Choroid plexus epithelial cell (primary cell): ENCODE measurements at places on chromosomes 7 and 10.

- DNase-seq: no peak
Observed at GRCh38 chr7:12905671-12906070, 218.2 kb downstream of the ARL4A start.

GRCh38 chr7:35697414-35698175, 2.7 kb upstream of the HERPUD2 start:
- peak; percentile 74 for DNase-seq

- DNase-seq: no peak
Observed at GRCh38 chr10:3065622-3066021, 1.7 kb upstream of the PFKP start.

- no peak for DNase-seq
Observed at GRCh38 chr10:117884093-117884492, 162.6 kb downstream of the RAB11FIP2 start.

- no peak for DNase-seq
Observed at GRCh38 chr7:158373476-158374133, 214.0 kb downstream of the PTPRN2 start.

- DNase-seq: no peak
Observed at GRCh38 chr7:108457871-108458270, 1.6 kb upstream of the NRCAM start.

DNA sequence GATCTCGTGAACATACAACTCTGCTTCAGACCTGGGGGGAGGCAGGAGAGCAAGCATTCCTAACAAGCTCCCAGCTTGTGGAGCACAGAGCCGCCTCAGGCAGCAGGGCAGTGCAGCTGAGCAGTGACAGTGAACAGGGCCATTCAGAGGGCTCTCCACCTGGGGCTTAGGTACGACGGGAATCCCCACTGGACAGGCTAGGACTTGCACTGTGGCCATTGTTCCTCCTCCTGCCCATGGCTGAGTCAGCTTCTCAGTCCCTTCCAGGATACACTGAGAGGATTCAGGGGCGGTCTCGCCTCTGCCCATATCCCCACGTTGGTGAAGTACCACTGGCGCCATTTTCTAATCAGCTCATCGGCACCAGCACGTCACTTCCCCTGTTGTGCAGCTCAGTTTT, 71.1 kb downstream of the FIGNL1 start:
- peak; percentile 2 for DNase-seq

DNA sequence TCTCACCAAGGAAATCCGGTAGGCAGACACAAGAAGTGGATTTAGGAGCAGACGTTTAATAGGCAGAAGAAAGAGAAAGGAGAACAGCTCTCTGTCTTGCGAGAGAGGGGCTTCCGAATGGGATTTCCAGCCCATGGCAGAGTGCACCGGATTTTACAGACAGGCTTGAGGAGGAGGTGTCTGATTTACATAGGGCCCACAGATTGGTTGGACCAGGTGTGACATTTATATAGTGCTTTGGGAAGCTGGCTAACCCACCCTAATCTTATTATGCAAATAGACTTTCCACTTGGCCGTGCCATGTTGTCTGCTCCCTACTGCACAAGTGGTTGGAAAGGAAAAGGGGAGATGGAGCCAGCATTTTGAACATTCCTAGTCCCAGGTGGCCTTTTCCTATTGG, 57.8 kb downstream of the ANKMY2 start:
- DNase-seq: no peak

- no peak for DNase-seq
Observed at GRCh38 chr10:80518807-80519360, 18.8 kb upstream of the SH2D4B start.

DNA sequence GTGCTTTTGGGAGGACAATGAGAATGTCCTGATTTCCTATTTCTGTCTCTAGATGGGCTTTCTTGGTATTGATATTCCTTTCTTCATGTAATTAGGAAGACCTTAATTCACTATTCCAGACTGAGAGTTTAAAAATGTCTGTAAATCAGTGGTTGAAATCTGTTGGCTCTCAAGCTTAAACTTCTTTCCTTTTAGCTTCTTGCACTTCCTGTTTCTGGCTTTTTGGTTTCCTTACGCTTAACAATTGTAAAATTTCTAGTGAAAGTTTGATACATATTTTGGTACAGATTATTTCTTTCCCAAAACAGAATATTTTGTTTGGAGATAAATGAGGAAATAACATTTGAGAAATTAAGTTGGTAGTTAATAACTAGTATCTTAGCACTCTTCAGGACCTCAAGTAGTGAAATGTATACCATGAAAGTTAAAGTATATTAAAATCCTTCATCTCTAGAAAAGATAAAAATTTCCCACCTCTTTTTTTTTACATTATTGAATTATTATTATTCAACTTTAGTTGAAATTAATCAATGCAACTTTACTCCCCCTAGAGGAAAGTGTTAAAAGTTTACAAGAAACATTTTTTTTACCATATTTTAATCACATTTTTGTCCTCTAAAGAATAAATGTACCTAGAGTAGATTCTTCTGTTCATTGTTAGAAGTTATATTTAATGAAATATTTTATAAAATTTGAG, 137.2 kb downstream of the PHTF2 start:
- DNase-seq: peak; percentile 19

DNA sequence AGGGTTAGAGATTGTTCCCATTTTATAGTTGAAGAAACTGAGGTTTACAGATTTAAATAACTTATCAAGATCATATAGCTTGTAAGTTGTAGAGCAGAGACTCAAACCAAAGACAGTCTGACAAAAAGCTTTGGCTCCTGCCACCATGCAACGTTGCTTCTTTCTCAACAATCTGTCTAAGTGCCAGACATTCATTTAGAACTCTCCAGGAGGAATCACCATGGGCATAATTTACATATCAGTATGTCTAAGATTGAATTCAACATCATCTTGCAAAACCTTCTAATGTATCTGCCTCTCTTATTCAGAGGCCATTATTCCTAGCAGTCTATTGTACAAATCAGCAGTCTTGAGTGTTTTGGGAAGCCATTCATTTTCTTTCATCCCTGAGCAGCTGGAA, 163.5 kb upstream of the PLXDC2 start:
- DNase-seq: no peak

DNA sequence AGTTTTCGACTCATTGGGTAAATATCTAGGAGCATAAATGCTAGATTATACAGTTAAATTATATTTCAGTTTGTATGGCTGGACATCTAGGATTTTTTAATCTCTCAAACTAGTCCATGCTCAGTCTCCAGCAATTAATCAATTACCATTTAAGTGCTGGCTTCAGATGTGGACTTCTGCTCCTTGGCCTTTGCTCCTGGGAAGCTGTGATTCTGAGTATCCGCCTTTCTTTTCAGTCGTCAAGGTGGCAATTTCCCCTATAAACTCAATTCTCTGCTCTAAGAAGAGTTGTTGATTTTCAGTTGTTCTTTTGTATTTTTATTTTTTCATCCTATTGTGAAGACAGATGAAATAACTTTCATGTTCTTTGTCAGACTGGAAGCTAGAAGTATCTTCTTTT, 23.7 kb downstream of the TFPI2 start:
- no peak for DNase-seq

- DNase-seq: no peak
Observed at GRCh38 chr7:12401538-12402364, 1.9 kb downstream of the VWDE start.

DNA sequence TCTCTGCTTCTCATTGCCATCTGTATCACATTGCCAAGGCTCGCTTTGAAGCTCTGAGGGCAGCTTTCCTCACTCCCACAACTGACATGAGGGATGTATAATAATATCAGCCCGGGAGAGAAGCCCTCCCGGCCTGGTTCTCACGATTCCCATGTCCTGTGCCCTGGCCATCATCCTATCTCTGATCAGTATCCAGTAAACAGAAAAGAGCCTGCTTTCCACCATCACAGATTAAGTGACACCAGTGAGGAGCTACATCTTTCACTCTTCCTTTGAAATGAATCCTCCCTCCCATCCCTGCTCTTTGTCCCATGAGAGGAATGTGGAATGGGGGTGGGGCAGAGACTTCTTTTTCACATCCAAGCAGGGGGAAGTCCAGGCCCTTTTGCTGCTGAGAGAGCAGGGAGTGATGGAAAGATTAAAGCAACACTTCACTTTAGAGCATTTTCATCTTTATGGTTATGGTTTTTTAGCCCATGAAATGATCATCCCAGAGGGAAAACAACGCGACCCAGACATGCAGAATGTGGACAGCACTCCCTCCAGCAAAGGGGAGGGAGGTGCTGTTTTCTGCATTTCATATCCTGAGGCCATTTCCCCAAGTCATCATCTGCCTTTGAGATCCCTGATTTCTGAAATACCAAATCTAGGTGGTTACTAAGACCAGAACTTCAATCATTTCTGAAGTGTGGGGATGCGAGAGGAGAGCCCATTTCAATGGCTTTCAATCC, 84.6 kb upstream of the LYZL1 start:
- DNase-seq: no peak

DNA sequence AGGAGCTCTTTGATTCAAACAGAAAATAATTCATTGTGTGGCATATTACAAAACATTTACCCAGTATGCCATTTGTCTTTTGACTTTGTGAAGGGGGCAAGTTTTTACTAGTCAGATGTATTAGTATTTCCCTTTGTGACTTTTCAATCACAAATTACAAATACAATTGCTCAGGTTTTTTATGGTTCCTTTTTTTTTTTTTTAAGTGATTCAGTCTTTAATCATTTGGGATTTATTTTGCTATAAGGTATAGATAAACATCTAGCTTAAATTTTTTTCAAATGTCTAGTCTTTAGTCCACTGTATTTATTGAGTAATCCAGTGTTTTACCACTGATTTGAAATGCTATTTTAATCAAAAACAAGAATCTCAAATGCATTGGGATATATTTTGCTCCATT, 75.9 kb downstream of the AOAH start:
- DNase-seq: no peak

- DNase-seq: peak; percentile 61
Observed at GRCh38 chr10:79246606-79247275, 100.5 kb upstream of the PPIF start.

- no peak for DNase-seq
Observed at GRCh38 chr7:151286148-151286547, 37.7 kb upstream of the SMARCD3 start.

GRCh38 chr7:104529567-104529966, 201.2 kb downstream of the LHFPL3 start:
- DNase-seq: no peak

DNA sequence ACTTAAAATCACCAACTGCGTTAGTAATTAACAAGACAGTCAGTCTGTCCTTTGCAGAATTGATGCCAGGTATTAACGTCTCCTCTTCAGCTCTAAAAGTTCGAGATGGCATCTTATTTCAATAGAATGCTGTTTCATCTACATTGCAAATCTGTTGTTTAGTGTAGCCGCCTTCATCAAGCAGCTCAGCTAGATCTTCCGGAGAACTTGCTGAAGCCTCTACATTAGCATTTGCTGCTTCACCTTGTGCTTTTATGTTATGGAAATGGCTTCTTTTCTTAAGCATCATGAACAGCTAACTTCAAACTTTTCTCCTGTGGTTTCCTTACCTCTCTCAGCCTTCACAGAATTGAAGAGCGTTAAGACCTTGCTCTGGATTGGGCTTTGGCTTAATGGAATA, 95.5 kb upstream of the FAM20C start:
- DNase-seq: no peak

DNA sequence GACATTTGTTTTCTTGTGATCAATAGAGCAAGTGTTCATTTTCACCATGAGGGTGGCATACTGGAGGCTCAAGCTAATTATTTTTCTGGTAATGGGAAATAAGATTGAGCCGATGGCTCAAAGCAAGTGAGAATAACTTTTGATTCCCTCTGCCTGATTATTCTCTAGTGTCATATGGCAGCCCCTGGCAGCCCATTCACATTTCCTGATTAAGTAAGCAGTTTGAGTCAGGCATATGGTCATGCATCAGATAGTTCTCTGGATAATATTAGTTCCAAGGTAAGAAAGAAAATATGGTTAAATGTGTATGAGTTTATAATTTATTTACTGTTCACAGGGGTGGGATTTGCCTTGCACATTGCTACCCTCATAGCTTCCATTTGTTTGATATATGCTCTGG, 109.2 kb downstream of the DYNC1I1 start:
- DNase-seq: no peak

DNA sequence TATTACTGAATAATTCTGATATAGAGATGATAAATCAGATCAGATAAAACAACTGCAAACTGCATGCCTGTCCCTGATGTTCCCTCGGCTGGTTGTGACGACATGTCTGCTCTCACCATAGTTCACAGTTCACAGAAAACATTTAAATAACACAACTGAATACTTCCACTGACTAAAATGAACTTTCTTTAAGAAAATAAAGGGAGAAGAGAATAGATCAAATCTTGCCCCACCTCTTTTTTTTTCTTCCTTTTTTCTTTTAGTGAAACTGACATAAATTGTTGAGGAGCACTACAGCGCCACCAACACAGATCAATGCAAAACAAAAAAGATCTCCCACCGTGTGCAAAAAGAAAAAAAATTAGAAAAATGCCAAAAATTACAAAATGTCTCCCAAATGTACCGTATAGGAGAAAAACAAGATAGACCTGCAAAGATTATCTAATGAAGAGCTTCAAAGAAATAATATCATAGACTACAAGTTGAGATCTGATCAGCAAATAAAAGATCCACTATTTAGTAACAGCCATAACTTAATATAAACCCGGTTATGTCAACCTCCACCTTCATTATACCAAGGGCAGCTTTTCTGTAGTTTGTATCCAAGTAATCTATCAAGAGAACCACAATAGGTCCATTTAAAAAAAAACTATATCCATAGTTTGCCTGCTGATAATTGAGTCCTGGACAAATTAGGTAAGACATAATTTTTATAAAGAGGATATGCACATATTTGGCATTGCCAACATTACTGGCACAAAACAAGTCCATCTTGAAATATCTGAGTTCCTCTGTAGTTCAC, 30.7 kb upstream of the EPC1 start:
- DNase-seq: peak; percentile 62

DNA sequence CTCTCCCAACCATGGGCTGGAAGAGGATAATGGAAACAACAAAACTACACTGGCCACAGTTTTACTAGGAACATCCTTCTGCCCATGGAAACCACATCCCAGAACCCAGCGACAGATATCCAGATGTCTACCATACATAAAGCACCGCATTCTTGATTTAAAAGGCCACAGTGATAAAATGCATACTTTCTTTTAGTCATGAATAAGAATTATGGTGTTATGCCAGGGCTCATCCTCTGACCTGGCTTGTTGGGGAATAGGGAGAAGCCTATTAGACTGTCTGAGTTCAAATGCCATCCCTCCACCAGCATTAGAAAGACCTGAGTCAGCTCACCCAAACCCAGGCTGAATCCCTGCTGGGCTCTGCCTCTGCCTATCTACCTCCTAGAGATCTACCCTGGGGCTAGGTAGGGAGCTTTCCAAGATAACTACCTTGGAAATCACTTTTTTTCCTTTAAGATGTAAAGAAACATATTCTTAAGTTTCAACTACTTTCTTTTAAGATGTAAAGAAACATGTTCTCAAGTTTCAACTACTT, 5.2 kb downstream of the ABCA13 start:
- DNase-seq: no peak

- no peak for DNase-seq
Observed at GRCh38 chr7:3721422-3721821, 420.4 kb downstream of the SDK1 start.
